CD4-positive, alpha-beta T cell treated with Interleukin-6 at 100 ng/mL for 8 hours (primary cell): ENCODE measurements at places on chromosomes 2 and 18.

DNA sequence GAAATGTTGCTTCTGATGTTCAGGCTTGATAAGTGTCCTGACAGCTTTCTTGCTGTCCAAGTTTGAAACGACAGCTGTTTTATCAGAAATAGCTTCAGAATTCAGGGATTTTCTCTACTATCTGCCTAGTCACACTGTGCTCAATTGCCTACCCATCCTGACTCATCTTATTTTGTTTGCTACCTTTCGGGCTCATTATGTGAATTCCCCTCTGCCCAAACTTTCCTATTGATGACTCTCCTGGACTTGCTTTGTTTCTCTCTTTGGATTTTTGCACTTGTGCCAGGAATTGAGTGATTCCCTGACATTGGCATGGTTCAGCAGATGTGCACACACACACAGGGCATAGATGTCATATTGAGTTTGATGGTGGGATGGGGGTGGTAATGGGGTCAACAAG, 1052.6 kb upstream of the PIK3C3 start:
- no peak for DNase-seq

GRCh38 chr2:64104933-64105332, 39.3 kb downstream of the PELI1 start:
- no peak for DNase-seq

DNA sequence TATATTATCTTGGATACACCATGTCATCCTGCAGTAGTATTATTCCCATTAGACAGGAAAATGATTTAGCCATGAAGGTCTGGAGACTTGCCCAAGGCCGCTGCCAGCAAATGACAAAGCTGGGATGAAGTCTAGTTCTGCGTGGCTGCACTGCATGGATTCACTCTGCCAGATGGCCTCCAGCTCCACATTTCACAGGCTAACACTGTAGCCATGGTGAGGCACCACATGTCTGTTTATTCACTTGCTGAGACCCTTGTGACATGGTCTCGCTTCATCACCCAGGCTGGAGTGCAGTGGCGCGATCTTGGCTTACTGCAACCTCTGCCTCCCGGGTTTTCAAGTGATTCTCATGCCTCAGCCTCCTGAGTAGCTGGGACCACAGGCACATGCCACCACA, 31.5 kb upstream of the SCG2 start:
- no peak for DNase-seq

GRCh38 chr2:46320141-46320567, 22.9 kb downstream of the EPAS1 start:
- DNase-seq = no peak

DNA sequence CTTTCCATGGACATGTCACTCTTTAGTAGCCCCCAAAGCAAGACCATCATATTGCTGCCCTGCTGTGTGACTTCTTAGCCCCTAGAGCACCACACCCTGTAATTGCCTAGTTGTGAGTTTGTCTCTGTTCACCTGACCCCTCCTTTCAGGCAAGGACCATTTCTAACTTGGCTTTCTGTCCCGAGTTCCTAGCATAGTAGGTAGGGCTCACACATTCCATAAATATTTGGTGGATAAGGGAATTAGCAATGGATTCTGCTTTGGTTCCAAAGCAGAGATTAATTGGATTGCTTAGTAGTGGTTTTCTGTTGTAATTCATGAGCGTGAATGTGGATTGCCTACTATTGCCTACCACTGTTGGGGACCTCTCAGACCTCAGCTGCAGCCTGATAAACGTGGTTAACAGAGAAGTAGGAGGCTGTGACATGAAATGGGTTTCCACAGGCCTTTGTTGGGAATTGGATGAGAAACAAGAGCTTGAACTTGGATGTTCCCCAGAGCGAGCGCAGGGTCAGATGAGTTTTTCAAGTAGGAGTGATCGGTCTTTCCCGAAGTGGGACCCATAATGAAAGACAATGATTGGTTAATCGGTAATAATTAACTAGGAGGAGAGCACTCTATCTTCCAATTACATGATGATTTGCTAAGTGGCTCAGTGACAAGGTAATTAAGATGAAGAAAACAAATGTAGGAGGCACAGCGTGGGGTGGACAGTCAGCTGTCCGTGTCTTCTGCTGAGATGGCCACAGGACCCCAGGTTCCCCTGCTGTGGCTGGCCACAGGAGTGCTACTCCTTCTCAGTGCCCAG, 13.4 kb upstream of the UGT1A1 start:
- DNase-seq = no peak

GRCh38 chr2:168801961-168802858, at the start of gene NOSTRIN:
TSS of gene NOSTRIN (plus strand) at chr2:168802637. CDS start at chr2:168802647, 10 bp downstream.
- no peak for DNase-seq

GRCh38 chr2:159661286-159661685, 44.9 kb upstream of the BAZ2B start:
- DNase-seq = no peak

GRCh38 chr2:215900203-215900611, 113.1 kb downstream of the MREG start:
- DNase-seq = no peak

DNA sequence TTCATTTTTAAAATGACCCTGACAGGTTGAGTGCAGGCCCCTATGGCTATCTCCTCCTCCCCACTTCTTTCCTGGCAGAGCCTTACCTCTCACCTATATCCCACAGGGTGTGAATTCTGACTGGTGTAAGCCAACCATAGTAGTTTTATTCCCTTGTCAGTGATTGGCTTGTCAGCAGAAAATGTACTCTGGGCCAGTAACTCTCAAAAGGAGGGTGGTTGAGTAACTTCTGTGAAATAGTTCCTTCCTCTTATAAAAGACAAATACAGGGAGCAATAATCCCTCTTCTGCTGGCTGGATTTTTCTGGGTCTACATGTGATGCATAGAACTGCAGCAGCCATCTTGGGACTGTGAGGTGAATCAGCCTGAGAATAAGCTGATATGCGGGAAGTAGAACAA, 83.4 kb downstream of the RAPH1 start:
- DNase-seq = no peak

- no peak for DNase-seq
Observed at GRCh38 chr2:156576005-156576404, 139.8 kb downstream of the GPD2 start.

GRCh38 chr2:216857131-216857550, 2.7 kb downstream of the TNP1 start:
- DNase-seq = no peak
